ENCODE measurements at places on chromosomes 2 and 18.

DNA sequence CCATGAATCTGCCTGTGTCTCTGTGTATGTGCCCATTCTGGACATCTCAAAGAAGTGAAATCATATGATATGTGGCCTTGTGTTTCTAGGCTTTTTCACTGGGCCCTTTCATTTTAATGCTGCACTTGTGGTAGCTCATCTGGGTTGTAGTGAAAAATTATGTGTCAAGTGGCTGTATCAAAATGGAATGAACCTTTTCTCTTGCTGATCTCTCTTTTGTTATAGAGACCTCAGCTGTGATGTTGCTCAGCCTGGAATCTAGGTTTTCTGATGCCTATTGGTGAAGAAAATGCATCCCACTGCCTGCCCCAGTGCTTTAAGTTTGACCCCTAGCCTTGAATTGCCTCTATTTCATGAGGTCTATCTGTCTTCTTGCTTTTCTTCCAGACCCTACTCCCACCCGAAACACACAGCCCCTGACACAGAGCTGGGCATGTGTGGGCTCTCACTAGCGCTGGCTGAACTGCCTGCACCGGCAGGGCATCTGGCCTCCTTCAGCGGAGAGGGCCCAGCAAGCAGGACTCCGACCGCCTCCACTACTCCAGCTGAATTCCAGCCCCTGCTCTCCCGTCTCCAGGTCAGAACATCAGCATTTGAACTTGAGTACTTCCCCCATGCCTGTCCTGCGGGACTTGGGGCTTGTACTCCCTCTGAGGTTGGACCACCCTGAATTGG lies 175.8 kb upstream of the MSH6 start:
- no peak for DNase-seq

DNA sequence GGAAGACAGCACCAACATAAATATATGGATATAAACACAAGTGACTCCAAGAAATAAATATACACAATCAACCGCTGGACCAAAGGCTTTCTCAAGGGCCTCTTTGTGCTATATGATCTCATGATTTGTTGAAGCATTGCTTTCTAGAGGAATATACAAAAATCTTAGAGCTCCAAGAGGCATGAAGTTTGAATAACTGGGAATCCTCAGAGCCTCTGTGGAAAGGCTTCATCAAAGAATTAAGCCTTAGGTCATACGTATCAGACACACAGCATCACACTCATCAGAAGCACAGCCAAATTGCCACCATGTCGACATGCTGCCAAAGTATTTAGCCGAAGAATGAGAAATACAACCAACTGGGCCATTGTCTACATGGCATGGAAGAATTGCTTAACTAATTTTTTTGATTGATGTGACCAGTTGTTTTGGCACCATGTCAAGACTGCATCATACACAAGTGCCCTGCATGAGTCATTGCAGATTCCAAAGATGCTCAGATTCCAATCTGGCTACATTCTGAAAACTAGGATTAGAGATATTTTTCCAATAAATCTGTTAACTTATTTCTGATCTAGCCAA lies 860.6 kb upstream of the ZEB2 start:
- DNase-seq: peak; percentile 84

DNA sequence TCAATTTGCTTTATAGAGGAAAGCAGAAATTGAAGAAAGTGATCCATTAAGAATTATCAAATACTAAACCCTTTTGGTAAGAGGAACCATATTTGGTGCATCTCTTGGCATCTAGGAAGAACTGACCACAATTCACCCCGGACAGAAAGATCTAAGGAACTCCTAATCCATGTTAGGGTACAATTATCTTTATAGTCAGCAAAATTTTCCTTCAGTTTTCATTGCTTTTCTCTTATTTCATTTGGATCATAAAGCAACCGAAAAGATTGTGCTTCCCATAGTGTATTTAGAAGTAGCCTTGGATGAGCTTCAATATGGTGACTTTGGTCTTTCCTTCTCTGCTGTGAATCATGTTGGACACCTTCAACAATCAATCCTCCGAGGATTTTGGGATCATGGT lies 50.1 kb upstream of the IGFBP5 start:
- DNase-seq: no peak

GRCh38 chr2:31319406-31320175 lies 85.6 kb downstream of the EHD3 start:
- no peak for DNase-seq

- no peak for DNase-seq
Measured at GRCh38 chr2:134271758-134272157, 17.9 kb downstream of the MGAT5 start.

DNA sequence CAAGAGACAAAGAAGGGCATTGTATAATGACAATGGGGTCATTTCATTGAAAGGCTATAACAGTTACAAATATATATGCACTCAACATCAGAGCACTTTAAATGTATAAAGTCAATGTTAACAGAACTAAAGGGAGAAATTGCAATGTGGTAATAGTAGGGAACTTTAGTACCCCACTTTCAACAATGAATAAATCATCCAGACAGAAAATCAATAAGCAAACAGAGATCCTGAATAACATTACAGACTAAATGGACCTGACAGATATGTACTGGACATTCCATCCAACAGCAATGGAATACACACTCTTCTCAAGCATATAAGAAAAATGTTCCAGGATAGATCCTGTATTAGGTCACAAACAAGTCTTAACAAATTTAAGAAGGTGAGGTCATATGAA lies 90.5 kb upstream of the ALKAL2 start:
- no peak for DNase-seq

GRCh38 chr2:43190311-43191052 lies 35.9 kb downstream of the ZFP36L2 start:
- no peak for DNase-seq

DNA sequence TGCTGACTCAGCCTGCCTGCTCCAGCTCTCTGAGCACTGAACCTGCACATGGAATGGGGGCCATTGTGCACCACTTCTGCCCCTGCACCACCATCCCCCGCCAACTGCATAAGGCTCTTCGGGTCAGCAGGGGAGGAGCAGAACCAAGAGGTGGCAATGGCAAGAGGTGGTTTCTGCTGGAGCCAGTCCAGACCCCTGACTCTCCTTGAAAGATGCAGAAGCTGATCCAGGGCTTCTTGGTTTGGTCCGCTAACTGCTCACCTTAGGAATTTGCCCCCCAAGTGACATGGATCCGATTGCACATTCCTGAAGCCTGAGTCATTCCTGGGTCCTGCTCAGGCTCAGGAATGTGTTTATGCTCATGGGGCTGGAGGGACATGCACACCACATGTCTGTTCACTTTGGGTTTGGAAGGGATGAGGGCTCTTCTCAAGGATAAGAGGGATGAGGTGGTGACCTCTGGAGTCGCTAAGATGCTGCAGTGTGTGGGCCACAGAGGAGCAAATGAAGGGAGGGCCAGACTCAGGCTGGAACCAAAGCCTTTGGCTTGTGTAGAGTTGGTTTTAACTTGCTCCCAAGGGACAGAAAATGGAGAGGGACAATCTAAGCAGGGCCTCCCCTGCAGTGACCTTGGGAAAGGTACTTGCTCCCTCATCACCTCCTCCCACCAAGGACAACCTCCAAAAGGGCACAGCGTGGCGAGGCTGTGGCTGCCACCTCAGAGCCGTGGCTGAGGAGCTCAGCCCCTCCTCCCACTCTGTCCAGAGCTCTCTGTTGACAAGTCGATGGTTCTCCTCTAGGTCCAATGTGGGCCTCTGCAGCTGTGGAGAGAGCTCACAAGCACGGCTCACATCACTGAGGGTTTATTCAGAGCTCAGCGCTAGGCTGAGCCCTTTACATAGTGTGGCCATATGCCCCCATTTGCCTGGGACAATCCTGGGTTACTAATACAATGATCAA lies 66.2 kb downstream of the HS1BP3 start:
- peak; percentile 99 for DNase-seq

DNA sequence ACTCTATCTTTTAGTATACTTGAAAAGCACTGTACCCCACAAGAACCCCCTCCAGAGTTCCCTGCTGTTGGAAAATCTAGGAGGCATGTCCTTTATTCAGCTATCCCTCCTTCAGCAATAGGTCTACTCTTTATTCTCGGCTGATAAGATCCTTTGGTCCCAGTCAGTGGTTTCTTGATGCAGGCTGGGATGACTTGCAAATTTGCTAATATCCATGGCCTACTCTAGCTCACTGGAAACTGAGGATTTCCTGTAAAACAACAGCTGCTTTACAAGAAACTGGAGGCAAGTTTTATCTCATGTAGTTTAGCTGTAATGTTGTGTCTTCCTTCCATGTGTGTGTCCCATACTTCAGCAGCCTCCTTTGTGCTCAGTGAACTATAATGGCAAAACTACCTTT lies 183.9 kb upstream of the SCN7A start:
- no peak for DNase-seq

- no peak for DNase-seq
Measured at GRCh38 chr18:21830532-21830931, 89.9 kb downstream of the MIB1 start.

- DNase-seq: no peak
Measured at GRCh38 chr2:175309799-175310198, 128.3 kb upstream of the ATP5MC3 start.

DNA sequence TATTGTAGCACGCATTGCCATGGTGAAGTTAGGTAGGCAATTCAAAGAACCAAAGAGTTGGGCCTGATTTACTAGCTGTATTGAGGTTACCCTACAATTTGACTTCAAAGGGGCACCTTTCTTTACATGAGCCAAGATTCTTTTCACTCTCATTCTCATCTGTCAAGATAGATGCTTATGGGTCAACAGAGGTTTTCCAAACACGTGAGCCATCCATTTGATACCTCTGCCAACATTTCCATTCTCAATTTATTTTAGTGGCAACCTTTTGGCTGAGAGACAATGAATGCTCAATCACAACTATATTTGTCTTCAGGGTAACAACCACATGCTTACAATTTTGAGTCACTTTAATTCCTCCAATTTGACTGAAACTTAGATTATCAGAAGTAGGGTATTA lies 370.6 kb upstream of the CDH20 start:
- no peak for DNase-seq

DNA sequence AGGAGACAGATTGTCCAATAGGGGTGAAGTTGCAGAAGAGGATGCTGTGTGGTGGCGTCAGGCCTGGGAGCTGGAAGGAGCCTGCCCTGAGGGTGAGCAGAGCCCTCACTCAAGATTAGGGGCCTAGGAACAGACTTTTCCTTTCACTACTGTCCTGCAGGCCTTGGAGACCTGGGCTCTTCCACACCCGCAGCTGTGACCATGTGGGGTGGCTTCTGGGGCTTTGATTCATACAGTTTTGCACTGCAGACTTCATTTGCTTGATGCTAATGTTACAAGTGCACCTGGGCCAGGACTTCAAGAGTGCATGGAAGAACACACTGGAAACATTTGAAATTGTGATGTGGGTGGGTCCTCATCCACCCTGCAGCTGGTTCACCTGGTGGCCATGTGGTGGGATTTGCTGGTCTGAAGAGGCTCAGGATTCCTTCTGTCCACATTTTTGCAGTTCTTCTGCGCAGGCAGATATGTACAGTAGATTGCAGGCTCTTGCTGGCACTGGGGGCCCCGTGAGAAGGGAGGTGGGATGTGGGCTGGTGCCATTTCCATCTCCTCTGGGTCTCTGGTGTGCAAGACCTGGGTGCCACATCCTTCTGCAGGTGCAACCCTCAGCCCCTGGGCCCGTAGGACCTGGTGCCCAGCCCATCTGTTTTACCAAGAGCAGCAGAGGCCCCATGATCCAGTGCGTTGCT lies 9.9 kb downstream of the GLI2 start:
- no peak for DNase-seq

GRCh38 chr2:217951521-217952247 lies 51.1 kb downstream of the TNS1 start:
- DNase-seq: no peak

DNA sequence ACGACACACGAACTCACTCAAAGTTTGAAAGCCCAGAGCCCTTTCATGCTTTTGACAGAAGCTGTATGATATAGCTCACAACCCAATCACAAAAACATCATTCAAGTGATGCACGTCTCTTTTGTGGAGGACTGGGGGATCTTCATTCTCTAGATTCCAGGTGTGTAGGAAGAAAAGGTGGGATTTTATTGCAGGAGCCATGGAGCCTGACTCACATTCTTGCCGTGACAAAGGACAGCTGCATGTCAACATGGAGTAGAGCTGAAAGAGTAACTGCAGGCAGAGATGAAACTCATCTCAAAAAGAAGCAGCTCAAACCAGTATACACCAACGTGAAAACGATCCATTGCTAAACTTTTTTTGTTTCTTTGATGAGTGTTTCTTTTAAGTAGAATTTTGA lies 50.9 kb upstream of the PDE1A start:
- no peak for DNase-seq

DNA sequence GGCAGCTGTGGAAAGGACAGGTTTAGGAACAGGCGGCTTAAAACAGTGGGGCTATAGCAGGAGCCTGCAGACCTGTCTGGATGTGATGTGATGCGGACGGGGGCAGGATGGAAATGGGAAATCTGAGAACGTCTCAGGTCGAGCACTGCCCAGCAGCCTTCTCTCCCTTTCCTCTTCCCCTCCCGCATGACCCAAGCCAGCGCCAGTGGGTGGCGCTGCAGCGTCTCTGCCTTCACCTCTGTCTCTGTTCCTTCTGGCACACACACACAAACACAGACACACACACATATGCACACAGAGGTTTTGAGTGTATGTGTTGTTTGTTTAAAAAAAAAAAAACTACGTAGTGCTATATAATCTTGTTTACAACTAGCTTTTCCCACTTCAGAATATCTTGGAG lies 82.0 kb upstream of the SLC66A3 start:
- no peak for DNase-seq

GRCh38 chr2:54740333-54740732 lies 16.9 kb downstream of the EML6 start:
- DNase-seq: no peak

DNA sequence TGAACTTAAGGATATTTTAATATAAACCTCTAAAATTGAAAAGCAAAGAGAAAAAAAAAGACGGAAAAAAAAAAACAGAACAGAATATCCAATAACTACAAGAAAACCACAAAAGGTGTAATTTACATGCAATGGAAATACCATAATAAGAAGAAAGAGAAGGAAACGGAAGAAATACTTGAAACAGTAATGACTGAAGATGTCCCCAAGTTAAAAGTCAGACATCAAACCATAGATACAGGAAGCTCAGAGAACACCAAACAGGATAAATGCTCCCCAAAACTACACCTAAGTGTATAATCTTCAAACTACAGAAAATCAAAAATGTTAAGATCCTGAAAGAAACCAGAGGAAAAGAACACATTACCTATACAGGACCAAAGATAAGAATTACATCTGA lies 39.2 kb downstream of the FBXO15 start:
- DNase-seq: no peak

GRCh38 chr2:120245520-120246332 lies 6.9 kb upstream of the RALB start:
- DNase-seq: no peak

DNA sequence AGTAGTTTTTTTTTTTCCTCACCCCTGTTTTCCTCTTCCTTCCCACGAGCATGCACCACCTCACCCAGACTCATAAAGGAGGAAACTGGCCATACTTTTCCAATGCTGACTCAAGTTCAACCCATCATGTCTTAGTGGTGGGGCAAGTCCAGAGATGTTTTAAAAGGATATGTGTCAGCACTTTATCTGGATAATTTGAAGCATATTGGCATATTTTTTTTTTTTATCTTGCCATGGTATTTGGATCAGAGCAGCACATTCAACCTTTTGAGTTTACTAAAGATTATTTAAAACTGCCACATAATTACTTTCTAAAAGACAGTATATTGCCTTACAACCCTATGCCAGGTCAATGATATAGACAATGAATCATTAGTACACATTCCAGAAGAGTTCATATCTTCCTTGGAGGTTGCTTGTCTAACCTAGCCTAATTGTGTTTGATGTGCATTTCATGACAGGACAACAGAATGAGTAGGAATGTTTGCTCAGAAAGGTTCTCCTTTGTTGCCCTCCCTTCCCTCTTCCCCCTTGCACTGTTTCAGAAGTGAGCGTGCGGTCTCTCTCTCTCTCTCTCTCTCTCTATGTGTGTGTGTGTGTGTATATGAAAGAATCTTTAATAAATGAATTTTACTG lies 950.7 kb upstream of the FAM98A start:
- DNase-seq: no peak
